ENCODE measurements at places on chromosomes 16 and 17.

DNA sequence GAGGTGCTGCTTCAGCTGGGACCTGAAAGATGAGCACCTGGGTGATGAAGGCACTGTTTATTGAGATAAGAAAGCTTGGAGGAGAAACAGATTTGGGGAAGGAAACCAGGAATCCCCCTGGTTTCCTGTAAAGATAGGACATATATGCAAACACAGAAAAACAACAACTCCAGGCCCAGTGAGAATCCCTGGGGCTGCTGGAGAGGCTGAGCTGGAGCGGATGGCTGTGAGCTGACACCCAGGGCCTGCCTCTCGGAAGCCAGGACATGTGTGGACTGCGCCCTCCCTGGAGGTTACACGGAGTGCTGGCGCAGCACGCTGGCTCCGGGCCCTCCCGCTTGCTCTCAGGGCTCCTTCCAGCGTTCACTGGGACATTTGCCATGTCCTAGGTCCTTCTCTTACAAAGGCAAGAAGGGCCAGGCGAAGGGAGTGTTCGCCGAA, 57.5 kb downstream of the CYB5B start:
- peak; percentile 76 for DNase-seq

DNA sequence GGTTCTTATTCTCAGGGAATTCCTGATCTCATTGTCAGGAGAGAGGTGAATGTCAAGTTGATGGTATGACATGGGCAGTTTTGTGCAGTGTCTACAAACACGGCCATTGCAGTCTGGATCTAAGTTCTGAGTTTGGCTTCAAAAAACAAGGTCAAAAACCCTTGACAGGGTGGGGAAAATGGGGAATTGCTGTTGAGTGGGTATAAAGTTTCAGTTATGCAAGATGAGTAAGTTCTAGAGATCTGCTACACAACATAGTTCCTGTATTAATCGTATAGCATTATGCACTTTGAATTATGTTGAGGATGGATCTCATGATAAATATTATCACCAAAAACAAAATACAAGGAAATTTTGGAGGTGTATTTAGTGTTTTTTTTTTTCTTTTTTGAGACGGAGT, 36.6 kb upstream of the CARMIL2 start:
- no peak for DNase-seq

DNA sequence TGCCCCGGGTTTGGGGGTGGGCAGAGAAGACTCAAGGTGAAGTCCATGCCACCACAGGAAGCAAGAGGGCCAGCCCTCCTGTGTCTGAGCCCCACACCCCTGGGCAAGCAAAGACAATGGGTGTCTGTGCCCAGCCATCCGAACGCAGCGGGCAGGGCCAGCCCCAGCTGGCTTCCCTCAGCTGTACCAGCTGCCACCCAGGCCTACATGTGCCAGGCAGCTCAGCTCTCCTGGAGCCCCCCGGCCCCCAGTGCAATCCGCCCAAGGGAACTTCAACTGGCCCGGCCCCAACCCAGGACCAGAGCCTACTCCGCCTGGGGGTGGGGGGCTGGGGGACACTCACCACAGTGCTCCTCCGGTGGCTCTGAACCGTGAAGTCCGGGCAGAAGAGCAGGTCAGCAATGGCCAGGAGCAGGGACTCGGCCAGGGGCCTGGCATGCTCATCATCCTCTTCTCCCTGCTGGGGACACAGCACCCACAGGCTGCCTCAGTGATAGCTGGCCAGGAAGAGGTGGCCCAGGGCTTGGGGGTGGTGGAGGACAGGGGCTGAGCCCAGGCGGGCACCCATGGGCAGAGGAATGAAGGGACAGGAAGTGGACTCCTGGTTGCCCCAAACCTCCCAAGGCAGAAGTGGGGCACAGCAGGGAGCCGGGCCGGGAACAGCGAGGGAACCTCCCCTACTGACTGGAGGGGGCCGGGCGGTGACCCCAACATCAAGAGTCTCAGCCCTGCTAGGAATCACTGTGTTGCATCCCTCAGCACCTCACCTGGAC, 9.8 kb downstream of the HID1 start:
- no peak for DNase-seq

- no peak for DNase-seq
These were observed 392.2 kb downstream of the CPPED1 start for GRCh38 chr16:12411516-12411915.

- no peak for DNase-seq
These were observed 773 bp downstream of the CENPX start for GRCh38 chr17:82021900-82022309.

DNA sequence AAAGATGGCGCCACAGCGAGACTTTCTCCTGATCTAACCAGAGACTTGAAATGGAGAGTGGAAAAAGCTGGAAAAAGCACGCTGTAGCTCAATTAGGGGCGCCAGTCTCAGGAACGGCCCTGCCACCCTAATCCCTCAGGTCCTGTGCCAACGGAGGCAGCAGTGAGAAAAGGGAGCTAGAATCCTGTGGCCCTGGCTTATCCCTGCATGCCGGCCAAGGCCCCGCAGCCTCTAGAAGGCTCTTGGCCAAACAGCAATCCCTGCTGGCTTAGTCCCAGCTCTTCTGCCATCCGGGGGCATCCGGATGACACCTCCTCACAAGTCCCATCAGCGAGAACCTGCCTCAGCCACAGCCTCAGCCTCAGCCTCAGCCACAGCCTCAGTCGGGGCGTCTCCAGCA, 69.8 kb downstream of the MRM3 start:
- no peak for DNase-seq

- no peak for DNase-seq
These were observed 24.9 kb downstream of the TPSG1 start for GRCh38 chr16:1200014-1200627.
